ENCODE measurements at places on chromosomes 16 and 17. TPM values are rescaled to one million over a fixed set of nuclear protein-coding genes. Genes with fewer than 3 reads are reported as not detected.

The NPIPB2 gene
- 6.6 TPM for total RNA-seq

The CDRT15 gene
- not detected for total RNA-seq

The TP53TG3D gene
- total RNA-seq, result not detected

The CCDC154 gene
- 5.7 TPM for total RNA-seq

The TBX21 gene
- total RNA-seq, result 0.46 TPM

The C1QTNF1 gene
- total RNA-seq, result 405 TPM

The ABCA6 gene
- total RNA-seq, result 311 TPM

The VAT1L gene
- total RNA-seq, result 0.50 TPM

The CDRT4 gene
- 7.9 TPM for total RNA-seq

The NKD1 gene
- 3.3 TPM for total RNA-seq

The TMEM114 gene
- total RNA-seq, result not detected

The TVP23A gene
- 1.2 TPM for total RNA-seq

The KIF18B gene
- total RNA-seq, result not detected

The HEATR9 gene
- not detected for total RNA-seq

The PEX12 gene
- 6.5 TPM for total RNA-seq

The KIF2B gene
- total RNA-seq, result not detected
